ENCODE measurements at places on chromosomes 6 and 20.

DNA sequence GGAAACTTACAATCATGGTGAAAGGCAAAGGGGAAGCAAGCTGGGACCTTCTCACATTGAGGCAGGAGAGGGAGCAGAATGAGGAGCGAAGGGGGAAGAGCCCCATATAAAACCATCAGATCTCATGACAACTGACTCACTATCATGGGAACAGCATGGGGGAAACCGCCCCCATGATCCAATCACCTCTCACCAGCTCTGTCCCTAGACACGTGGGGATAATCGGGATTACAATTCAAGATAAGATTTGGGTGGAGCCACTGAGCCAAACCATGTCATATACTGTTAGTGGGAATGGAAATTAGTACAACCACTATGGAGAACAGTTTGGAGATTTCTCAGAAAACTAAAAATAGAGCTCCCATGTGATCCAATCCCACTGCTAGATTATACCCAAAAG lies 163.7 kb downstream of the MANEA start:
- no peak for DNase-seq

GRCh38 chr6:139436957-139437348 lies 62.5 kb upstream of the CITED2 start:
- DNase-seq, result no peak

- DNase-seq, result no peak
Measured at GRCh38 chr20:50848341-50848808, 53.5 kb downstream of the BCAS4 start.

DNA sequence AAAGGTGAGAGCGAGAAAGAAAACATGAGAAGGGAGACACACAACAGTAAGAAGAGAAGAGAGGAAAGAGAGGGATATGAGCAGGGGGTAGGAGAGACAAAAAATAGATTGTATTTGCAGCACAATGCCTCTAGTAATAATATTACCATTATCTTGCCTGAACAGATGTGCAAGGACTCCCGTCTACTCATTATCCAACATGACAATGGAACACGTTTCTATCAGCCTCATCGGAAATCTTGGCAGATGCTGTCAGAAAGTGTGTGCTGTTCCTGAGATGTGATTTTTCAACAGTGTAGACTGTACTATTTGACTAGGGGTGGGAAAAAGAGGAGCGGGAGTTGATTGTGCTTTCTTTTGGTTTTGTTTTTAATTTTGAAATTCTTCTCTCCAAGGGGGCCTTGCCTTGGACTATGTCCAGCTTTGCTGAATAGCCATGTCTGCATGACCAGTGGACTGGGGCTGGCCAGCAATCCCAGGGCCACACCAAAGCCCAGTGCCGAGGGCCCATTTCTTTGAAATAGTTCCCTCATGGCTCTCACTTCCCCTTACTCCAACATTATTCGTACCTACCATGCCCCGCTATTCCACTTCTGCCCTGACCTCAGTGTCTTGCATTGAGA lies 11.3 kb upstream of the TRAM2 start:
- no peak for DNase-seq

DNA sequence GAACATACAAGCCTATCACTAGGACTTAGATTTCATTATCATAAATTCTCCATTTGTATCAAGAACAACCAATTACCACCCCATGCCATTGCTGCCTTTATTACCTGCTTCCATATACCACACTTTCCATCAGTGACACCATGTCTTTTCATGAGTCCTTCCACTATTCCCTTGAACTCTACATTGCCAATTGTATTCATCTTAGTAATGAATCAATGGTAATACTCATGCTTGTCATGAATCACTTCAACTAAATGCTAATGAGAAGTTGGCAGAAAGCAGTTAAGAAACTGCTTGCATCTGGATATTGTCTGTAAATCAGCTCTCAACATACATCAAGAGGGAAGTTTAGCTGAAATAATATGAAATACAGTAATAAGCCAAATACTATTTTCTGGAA lies 61.2 kb upstream of the RNF217 start:
- DNase-seq, result no peak

- DNase-seq, result no peak
Measured at GRCh38 chr20:592506-592905, 17.6 kb downstream of the TCF15 start.

DNA sequence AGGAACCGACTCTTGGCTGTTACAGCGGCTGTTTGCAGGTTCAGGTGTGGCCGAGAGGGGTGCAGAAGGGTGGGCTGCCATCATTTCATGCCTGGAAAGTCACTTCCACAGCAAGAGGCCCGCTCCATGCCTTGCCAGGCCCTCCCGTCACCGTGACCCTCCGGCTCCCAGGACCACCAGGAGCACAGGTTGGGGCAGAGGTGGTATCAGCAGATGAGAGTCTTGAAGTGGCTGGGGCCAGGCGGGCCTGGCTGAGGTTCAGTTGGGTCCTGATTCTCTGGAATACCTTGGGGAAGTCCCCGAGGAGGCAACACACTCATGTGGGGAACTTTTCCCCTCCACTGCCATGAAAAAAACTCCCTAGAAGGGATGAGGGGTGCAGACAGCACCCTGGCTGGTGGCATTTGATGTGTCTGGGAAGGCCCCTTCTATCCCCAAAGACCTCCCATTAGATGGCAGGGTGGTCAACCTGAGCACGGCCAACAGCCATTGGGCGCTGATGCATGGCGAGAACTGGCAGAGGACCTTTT lies 34.2 kb upstream of the IRF4 start:
- no peak for DNase-seq

DNA sequence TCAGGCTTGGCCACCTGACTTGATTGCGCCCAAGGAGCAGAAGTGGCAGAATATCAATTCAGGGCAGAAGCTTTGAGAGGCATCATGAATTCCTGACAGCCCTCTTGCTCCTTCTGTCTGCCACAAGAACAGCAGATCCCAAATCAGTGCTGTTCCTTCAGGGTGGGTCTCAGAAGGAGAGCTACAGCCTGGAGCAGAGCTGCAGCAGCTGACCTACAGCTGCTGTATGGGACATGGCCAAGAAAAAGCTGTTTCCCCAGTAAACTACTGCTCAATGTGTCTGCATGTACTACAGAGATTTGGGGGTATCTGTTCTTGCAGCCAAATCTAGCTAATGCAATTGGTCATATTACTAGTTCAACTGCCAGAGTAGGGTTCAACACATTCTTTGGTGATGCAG lies 69.0 kb downstream of the SLC22A3 start:
- DNase-seq, result no peak

GRCh38 chr6:123931928-123932327 lies 128.3 kb downstream of the NKAIN2 start:
- no peak for DNase-seq

DNA sequence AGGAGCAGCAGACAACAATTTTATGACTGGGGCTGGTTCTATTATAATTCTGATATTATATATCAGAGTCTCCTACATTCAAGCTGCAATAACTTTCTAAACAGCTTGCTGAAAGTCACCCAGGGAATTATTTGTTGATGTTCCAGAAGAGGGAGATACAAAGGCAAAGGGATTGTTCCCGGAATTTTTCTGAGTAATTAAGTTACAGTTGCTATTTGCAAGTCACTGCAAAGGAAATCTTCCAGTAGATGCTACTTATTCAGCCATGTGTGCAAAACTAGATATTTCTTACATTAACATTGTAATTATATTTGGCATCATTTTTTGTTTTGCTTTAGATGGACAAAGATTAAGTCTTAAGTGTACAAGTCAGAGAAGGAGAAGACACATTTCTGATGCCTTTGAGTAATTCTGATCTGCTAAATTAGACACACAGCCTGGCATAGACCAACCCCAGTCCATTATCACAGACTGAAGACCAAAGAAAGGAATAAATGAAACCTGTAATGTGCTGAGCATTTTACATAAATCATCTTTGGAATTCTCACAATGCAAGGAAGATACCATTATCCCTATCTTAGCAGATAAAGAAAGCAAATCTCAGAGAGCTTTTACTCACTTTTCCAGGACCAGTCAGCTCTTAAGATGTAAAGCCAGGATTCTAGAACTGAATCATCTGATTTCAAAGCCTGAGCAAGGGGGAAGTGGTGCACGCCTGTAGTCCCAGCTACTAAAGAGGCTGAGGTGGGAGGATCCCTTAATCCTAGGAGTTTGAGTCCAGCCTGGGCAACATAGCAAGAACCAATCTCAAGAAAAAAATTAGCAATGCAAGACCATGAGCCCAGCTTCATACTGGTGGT lies 62.6 kb upstream of the AKAP12 start:
- no peak for DNase-seq

DNA sequence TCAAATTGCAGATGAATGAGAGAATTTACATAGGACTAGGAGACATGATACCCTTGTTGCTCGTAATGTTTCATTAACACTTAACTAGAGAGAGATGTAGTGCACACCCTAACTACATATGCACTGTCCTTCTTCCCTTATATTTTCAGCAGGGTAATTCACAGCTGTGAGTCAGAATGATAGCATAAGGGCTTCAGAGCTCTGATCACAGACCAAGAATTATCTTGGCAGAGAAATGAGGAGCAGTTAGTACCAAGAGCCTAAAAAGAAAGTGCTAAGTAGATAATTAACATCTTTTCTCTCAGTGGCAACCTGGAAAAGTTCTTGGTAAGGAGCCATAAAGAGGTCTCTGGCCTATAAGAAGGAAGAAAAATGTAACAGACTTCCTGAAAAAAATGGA lies 35.8 kb downstream of the GRIK2 start:
- no peak for DNase-seq

- no peak for DNase-seq
Measured at GRCh38 chr6:89033461-89033860, 47.1 kb upstream of the PNRC1 start.

GRCh38 chr6:113894712-113895674 lies 37.8 kb downstream of the MARCKS start:
- DNase-seq, result no peak

GRCh38 chr6:3603340-3604130 lies 146.7 kb upstream of the SLC22A23 start:
- no peak for DNase-seq

DNA sequence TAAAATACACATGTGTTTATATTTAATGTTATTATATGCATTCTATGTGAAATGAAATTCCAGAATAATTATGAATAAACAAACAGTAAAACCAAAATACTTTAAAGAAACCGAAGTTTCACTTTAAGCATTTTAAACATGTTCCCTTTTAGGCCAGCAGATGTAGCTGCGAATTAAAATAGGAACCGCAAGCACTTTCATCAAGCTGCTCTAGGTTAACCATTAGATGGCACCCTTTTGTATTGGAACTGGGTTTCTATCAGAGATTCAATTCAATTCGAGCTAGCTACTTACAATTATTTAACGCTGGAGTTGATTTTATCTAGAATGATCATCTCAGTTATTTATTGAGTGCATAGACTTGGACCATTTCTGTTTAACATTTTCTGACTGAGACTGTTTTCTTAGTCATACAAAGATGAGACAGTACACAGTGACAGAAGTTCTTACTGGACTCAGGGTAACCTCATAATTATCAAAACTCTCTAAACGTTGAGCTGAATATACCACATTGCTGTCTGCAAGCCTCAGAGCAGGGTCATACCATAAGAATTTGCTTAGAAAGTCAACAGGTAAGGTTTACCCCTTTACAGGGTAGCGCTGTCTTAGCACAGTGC lies 8.5 kb downstream of the TMEM242 start:
- peak; percentile 29 for DNase-seq

Measured in GM19239 (cell line).